ENCODE measurements at places on chromosomes 1 and 21. TPM values are rescaled to one million over a fixed set of nuclear protein-coding genes. Genes with fewer than 3 reads are reported as not detected.
A peak's percentile ranks its signal among the peaks of the same experiment; 100 is the strongest.

Gene ADCY10
- polyA plus RNA-seq, result not detected

Gene UBXN10
- not detected for polyA plus RNA-seq

Gene OVAAL
- not detected for polyA plus RNA-seq

Gene CR1L
- polyA plus RNA-seq, result not detected

Gene ADAMTSL4
- polyA plus RNA-seq, result 7.3 TPM

Gene LCK
- polyA plus RNA-seq, result not detected

Gene NUP133
- polyA plus RNA-seq, result 18.0 TPM

GRCh38 chr1:185442050-185442449 is 125.0 kb upstream of the IVNS1ABP start:
- no peak overlapping the region for H3K4me3 ChIP-seq
- H3K27me3 ChIP-seq, result no peaks in the 10 kb centered on the region
- H3K4me1 ChIP-seq, result no peaks in the 10 kb centered on the region
- no peak overlapping the region for H3K27ac ChIP-seq
- DNase-seq, result peak; percentile 72

- no peak overlapping the region for H3K27ac ChIP-seq
- H3K4me1 ChIP-seq, result no peaks in the 10 kb centered on the region
- H3K36me3 ChIP-seq, result no peaks in the 10 kb centered on the region
- DNase-seq, result no peak
- H3K27me3 ChIP-seq, result no peaks in the 10 kb centered on the region
Measured at GRCh38 chr1:162283657-162284056, 93.0 kb downstream of the SPATA46 start.

DNA sequence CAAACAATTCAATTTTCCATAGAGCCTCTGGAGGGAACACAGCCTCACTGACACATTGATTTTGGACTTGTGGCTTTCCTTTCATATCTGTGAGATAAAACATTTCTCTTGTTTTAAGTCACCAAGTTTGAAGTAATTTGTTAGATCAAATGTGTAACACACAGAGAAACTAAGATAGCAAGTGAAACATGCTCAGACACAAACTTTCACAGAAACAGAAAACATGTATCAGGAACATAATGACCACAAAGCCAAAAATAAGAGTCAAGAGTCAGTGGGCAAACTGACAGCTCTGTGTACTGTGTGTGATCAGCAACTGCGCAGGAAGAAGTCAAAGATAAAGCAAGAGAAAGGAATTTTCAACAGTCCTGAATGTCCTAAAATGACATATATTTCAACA is 1237.5 kb downstream of the AMY1C start:
- H3K27ac ChIP-seq, result no peak overlapping the region
- no peak for DNase-seq
- H3K4me1 ChIP-seq, result no peaks in the 10 kb centered on the region
- no peak overlapping the region for H3K4me3 ChIP-seq

DNA sequence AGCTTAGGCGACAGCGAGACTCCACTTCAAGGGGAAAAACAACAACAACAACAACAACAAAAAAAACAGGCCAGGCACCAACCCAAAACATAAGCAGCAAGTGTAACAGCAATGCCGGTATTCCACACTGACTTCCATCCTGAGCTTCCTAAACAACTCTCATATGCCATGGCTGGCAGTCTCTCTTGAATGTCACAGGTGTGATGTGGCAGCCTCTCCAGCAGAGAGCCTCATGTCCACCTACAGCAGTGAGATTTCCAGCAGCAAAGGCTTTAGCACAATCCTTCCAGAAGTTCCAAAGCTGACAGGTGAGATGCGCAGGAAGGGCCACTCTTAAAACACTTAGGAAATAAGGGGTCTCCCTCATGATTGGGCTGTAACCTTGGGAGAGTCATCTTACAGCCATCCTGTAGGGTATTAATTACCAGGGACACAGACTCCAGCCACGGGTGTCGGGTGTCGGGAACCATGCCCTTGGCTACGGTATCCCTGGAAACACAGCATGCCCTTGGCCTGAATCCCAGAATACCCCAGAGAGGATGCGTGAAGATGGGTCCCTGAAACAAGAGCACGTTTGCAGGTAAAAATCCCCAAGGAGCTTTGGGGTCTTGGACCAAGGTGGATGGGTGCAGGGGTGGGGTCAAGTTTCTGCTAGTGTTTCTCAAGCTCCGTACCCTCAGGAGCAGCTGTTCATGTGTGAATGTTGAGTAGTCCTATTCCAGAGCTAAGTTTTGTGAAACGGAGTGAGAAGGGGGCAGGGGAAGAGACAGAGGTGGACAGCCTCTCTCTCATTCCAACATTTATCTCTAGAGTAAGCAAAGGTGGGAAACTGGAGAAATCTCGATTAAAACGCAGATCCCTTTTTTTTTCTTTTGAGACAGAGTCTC is 31.4 kb downstream of the CLSTN1 start:
- H3K27ac ChIP-seq, result no peak overlapping the region
- no peaks in the 10 kb centered on the region for H3K27me3 ChIP-seq
- H3K36me3 ChIP-seq, result no peaks in the 10 kb centered on the region
- H3K4me1 ChIP-seq, result no peaks in the 10 kb centered on the region
- no peak overlapping the region for H3K4me3 ChIP-seq

DNA sequence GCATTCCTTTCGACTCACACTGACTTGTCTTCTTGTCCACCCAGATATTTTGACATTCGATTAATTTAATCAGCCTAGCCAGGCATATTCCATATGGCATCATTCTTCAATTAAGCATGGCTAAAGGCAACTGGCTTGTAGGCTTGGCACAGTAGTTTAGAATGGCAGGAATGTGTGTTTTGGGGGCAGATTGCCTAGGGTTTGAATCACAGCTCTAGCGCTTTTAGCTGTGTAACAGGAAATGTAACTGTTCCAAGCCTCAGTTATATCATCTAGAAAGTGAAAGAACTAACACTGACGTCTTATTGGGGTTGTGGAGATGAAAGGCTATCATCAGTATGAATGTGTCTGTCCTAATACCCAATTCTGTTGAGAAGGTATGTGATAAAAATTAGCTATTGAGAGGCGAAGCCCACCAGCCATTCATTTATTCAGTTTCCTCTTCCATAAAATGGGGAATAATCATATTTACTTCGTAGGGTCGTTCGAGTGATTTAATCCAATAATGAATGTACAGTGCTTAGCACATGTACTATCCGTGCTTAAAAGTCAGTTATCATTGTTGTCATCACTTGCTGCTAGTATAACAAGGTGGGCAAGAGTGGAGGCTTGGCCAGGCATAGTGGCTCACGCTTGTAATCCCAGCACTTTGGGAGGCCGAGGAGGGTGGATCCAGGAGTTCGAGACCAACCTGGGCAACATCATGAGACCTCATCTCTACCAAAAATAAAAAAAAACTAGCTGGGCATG is 41.6 kb upstream of the GRHL3 start:
- no peaks in the 10 kb centered on the region for H3K4me1 ChIP-seq
- no peak overlapping the region for H3K4me3 ChIP-seq
- no peaks in the 10 kb centered on the region for H3K36me3 ChIP-seq
- no peak overlapping the region for H3K27ac ChIP-seq

GRCh38 chr1:26529405-26529654 is 231 bp upstream of the RPS6KA1 start:
- H3K27ac ChIP-seq, result no peak overlapping the region
- H3K27me3 ChIP-seq, result peaks cover 6% of the 10 kb centered on the region
- no peaks in the 10 kb centered on the region for H3K4me1 ChIP-seq
- no peak for DNase-seq
- no peak overlapping the region for H3K4me3 ChIP-seq
- no peaks in the 10 kb centered on the region for H3K36me3 ChIP-seq

DNA sequence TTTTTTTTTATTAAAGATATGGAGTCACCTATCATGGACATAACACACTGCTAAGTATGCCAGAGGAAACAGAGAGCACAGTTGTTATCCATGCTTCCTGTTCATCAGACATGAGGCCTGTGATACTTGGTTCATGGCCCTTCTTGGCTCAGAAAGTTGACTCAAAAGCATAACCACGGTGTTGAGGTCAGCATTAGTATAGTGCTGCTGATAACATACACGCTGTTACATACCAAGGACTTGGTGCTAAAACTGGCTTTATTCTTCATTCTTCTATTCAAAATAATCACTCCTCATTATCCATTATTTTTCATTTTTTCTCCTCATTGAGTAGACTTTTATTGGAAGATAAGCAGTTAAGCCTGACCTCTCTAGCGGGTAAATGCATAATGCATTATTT is 464.1 kb downstream of the ADGRL2 start:
- H3K27me3 ChIP-seq, result no peaks in the 10 kb centered on the region
- DNase-seq, result no peak
- H3K36me3 ChIP-seq, result no peaks in the 10 kb centered on the region
- H3K4me1 ChIP-seq, result no peaks in the 10 kb centered on the region
- H3K4me3 ChIP-seq, result no peak overlapping the region

DNA sequence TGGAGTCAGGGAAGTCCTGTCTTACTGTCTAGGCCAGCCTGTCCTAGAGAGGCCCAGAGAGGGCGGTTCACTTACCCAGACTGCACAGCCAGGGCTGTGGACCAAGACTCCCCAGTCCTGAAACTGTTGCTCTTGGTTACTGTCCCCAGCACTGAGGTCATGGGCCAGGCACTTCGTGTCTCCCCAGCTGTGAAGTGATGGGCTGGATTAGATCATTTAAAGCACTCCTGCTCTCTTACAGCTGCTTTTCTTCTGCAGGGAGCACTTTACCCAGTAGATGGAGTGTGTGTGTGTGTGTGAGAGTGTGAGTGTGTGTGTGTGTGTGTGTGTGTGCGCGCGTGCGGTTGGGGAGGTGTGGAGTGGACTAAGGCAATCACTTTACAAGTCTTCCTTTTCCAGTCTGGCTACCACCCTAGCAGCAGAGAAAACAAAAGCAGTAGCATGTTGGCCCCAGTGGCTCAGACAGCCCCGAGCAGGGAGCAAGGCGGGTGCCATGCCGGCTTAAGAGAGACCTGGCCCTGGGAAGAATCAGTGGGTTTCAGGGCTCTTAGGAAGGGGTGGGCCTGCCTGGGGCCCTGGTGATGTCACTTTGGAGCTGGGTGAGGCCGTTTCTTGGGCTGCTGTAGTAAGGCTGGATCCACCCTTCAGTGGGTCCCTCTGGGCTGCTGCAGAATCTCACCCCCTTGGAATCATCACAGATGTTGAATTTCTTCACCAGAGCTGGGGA is 2.4 kb downstream of the SPSB1 start:
- DNase-seq, result peak; percentile 77
- peak overlapping the region; percentile 40 for H3K4me3 ChIP-seq
- no peaks in the 10 kb centered on the region for H3K27me3 ChIP-seq
- peaks cover 4% of the 10 kb centered on the region for H3K36me3 ChIP-seq
- H3K4me1 ChIP-seq, result peaks cover 27% of the 10 kb centered on the region

DNA sequence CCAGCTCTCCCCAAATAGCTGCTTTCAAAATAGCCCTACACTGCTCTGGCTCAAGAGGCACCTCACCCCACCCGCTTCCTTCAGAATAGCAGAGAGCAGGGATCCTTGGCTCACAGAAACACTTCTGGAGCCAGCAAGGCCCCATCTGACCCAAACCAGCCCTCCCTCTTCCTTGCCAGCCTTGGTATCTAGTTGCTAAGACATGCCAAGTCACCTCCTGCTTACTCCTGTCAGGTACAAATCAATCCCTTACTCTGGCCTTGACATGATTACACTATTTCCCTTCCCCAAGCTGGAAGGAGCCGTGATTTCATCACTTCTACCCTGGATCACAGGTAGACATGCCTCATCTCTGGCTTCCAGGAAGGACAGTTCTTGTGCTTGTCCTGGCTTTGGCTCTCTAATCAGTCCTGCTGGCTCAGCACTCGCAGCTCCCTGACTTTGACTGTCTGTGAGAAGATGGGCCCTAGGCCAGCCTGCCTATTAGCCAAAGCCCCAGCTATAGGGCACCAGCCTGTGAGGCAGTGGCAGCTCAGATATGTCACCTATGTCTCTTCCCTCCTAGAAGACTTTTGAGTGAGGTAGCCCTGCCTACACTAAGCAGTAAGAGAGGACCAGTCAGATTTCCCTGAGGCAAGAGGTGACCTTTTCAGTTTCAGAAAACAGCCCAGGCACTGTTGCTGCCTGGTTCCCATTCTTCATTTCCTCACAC is 8.9 kb upstream of the MUTYH start:
- DNase-seq, result no peak
- no peak overlapping the region for H3K27ac ChIP-seq
- no peak overlapping the region for H3K4me3 ChIP-seq
- peaks cover 6% of the 10 kb centered on the region for H3K4me1 ChIP-seq
- no peaks in the 10 kb centered on the region for H3K27me3 ChIP-seq

- H3K36me3 ChIP-seq, result no peaks in the 10 kb centered on the region
- H3K4me3 ChIP-seq, result no peak overlapping the region
- H3K4me1 ChIP-seq, result no peaks in the 10 kb centered on the region
Measured at GRCh38 chr1:51592711-51593110, 24.2 kb upstream of the OSBPL9 start.

DNA sequence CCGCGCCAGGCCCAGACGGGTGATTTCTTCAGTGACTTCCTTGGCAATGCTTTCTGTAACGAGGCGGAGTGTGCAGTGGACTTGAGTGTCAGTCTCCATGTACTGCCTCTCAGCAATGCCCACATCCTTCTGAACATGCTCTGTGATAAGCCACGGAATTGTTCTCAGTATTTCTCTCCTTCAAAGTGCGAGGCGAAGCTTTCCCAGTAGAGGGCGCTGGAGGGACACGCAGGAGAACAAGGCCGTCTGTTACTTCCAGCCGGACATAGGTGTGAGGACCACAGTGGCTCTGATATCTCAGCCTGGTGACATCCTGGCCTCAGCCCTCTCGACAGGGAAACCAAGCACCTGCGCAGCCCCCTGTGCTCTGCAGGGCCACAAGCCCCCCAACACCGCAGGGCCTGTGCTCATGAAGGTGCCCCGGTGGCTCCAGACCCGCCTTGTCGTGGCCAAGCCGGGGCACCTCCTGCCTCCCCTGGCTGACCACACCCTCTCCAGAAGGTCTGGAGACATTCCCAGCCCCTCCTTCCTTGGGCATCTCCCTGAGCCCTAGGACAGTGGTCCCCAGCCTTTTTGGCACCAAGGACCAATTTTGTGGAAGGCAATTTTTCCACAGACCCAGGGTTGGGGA is 46.1 kb upstream of the BACE2 start:
- H3K36me3 ChIP-seq, result no peaks in the 10 kb centered on the region
- H3K27ac ChIP-seq, result no peak overlapping the region
- peak; percentile 71 for DNase-seq
- no peak overlapping the region for H3K4me3 ChIP-seq

DNA sequence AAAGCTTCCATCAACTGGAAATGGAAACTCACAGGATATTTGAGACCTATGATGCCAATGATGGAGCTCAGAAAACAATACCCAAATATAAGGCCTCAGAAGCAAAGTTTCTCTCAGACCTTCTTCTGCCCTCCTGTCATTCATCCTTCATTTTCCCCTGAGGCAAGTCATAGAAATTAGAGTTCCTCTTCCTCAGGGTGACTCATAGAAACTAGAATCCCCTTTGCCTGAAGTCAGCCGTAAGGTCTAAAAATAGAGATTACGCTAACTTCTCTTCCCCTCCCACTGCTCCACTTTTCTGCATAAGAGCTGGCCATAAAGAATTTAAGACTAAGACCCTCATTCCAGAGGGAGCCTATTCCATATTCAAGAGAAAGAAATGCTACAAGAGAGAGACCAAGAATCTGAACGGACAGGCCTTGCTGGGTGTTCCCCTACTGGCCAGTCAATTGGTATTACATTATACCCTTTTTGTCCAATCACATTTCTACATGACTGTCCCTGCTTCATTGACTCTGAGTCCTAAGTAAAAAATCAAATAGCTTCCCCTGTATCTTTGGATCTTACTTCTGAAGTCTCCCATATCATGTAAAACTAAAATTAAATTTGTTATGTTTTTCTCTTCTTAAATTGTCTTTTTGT is 994.9 kb downstream of the ADGRL2 start:
- H3K27ac ChIP-seq, result no peak overlapping the region
- no peak overlapping the region for H3K4me3 ChIP-seq
- no peaks in the 10 kb centered on the region for H3K36me3 ChIP-seq
- H3K4me1 ChIP-seq, result no peaks in the 10 kb centered on the region
- no peaks in the 10 kb centered on the region for H3K27me3 ChIP-seq

All from fibroblast of lung (primary cell).